ENCODE measurements at places on chromosomes 7 and 10.

GRCh38 chr10:49286686-49287085, 12.3 kb upstream of the C10orf71 start:
- no peak for DNase-seq

- DNase-seq, result peak; percentile 56
Observed at GRCh38 chr7:154584352-154585252, 418.3 kb downstream of the PAXIP1 start.

DNA sequence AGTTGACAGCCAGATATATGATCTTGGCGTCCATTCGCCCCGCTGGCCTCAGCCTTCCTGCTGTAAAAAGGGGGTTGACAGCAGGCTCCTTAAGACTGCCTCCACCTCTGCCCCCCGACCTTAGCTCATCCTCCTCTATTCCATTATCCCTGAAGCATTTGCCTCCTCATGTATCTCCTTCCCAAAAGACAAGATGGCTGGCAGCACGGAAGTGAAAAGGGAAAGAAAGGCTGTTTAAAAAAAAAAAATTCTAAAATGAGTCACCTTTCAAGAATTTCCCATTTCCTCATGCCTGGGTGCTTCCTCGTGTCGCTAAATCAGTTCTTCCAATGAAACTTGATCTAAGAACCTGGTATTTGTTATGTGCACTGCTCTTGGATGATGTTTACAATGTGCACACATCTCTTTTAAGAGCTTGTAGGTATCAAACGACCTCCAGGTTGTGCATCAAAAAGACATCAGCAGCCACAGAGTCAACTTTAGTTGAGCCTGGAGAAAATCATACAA, 1.7 kb downstream of the SCRN1 start:
- peak; percentile 36 for DNase-seq

GRCh38 chr10:12549297-12549696, 199.9 kb downstream of the CAMK1D start:
- DNase-seq, result no peak

- DNase-seq, result no peak
Observed at GRCh38 chr10:47306387-47307210, 6.6 kb downstream of the GDF10 start.

GRCh38 chr7:1630700-1631336, 39.3 kb upstream of the ELFN1 start:
- no peak for DNase-seq

GRCh38 chr7:140062528-140063299, at the start of gene PARP12:
Gene PARP12 (minus strand): TSS chr7:140062951. CDS start chr7:140062847, 104 bp downstream.
- DNase-seq, result peak; percentile 93

DNA sequence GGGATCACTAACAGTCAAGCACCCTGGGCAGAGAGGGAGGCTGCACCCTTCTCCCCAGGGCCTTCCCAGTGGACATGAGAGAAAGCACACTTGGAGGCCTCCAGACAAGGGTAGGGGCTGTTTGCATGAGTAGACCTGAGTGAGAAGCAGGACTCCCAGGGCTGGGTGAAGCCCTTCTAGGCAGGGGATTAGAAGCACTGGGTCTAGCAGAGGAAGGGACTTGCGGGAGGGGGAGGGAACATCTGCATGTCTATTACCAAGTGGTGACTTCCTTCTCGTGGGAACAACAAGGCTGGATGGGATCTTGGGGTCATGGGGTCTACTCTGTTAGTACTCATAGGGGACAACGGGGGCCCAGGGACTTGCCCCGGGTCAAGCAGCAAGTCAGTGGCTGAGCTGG, 67.8 kb downstream of the EMX2 start:
- no peak for DNase-seq

DNA sequence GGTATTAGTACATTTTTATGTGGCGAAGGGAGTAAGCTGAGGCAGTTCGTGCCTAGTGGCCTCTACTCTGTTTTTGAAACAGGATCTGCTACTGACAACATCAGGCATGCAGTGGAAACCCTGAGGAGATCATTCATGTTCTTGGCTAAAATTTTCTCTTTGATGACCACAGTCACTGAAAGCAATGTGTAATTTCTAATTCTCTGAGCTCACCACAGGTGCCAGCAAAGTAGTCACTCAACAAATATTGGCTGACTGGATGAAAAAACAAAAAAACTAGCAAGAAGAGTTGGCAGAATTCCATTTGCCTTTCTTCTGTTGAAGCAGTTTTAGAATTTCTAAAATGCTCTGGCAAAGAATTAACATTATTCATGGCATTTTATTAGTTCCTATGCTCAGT, 176.5 kb upstream of the KCTD7 start:
- DNase-seq, result no peak

DNA sequence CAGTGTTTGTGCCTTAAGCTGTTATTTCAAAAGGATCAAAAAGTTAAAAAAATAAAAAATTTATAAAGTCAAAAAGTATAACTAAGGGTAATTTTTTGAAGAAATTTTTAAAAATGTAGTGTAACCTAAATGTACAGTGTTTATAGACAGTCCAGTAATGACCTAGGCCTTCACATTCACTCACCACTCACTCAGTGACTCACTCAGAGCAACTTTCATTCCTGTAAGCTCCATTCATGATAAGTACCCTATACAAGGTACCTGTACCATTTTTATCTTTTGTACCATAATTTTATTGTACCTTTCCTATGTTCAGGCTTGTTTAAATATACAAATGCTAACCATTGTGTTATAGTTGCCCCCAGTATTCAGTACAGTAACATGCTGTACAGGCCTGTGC, 21.5 kb downstream of the DNAJC9 start:
- DNase-seq, result no peak

DNA sequence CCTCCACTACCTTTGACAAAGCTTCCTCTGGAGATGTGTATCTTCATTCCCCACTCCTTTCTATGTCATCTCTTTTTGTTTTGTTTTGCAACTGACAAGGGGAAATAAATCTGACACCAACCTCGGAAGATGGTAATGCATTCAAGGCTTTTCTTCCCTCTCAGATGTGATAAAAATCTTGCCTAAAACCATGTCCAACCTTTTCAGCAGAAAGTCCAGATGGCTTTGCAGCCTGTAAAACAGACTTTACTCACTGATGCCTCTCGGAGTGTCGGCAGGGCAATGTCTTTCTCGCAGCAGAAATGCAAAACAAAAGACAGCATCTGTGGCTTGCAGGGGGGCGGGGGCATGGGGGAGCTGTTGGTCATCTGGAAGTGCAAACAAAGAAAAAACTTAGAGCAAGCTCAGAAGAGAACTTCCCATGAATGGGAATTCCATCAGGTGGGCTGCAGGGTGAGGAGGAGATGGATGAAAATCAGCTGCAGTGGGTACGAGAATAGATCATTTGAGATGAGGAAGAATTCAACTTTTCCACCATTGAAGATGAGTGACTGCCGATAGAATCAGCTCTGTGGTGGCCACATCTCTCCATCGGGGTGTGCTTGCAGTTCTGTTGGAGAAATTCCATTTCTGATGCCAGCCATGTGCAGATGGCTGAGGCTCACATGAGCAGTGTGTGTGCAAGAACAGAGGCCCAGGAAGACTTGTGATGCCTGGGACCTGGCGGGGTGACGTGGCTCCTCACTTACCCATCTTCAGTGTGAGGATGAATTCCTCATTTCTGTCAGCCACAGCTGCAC, 237.7 kb downstream of the WDR37 start:
- peak; percentile 78 for DNase-seq

DNA sequence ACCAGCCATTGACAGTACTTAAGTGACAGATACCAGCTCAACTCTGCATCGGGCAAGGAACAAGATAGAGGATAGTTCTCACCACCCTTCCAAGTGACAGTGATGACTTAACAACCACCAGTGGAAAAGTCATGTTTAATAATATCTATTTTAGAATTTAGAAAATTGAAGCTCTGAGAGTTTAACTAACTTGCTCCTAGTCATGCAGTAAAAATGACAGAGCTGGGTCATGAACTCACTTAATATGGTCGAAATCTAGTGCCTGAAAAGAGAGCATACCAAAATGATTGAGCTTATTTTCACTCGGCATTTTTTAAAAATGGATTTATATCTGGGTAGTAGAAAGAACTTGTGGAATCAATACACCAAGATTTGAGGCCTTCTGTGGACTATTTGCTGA, 367.8 kb upstream of the IGFBP3 start:
- no peak for DNase-seq

DNA sequence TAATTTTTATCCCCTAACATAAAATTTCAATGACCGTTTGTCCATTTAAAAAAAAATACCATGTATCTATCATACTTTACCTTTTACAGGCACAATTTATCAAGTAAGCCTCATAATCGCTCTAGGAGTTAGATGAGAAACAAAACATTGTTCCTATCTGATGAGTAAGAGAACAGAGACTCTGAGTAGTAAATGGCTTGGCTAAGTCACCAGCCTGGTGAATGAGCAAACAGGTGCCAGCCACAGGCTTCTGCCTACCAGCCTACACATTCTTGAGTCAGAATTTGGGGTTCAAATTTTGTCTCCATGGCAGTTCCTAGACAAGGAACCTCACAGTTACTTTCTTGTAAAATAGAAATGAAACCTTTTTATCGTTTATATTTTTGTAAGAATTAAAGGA, 235.4 kb downstream of the HGF start:
- DNase-seq, result no peak

DNA sequence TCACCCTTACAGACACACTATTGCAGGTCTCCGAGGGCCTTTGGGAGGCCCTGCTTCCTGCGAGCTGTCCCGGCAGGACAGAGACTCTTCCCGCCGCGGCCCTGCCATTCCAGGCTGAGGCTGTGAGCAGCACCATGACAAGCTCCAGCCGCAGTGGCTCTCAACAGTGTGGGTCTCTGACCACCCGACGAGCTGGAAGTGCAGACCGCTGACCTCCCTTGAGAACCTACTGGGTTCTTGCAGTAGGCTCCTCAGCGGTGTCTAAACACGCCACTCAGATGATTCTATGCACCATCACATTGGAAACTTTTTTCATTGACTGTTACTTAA, 303.4 kb downstream of the WDR37 start:
- no peak for DNase-seq

DNA sequence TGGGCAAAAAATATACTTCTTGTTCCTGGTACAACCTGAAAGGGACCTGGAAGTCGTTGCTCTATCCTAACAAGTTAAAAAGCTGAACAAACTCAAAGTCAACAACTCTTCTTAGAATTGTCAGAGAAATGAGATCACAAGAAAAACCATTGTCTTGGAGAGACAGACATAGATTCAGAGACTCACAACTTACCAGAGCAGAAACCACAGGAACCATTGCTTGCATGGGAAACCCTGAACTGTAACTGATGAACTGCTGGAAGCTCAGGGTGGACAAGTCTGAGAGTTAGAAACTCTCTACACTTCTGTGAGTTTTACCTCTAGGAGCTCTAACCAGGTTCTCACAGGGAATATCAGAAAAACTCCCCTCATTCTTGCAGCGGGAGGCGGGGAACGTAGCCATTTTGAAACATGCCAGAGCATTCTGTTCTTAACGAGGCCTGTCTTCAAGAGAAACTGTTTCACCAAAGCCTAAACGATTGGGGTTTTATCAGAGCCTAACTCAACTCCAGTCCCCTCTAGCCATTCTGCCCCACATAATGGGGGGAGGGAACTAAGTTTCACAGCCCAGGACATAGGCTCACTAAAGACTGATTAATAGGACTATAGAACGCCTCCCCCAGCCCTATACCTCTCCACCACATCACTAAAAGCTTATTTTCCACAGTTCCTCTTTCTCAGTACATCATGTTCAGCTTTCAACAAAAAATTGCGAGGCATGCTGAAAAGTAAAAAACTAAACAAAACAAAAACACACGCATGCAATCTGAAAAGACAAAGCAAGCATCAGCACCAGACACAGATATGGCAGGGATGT, 12.0 kb upstream of the GSDME start:
- DNase-seq, result no peak

- peak; percentile 81 for DNase-seq
Observed at GRCh38 chr10:70053841-70054288, 1.2 kb downstream of the MACROH2A2 start.

DNA sequence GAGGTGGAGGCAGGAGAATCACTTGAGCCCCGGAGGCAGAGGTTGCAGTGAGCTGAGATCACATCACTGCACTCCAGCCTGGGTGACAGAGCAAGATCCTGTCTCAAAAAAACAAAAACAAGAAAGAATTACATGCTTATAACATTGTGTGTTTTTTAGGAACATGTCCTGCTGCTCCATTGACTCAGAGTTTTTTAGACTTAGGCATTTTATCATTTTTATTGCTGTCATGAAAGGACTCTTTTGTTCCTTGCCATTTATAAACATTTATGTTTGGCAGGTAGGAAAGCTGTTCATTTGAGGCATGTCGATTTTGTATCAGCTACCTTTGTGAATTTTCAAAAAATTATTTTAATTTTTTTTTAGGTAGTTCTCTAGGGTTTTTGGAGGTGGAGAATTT, 20.3 kb downstream of the COL26A1 start:
- DNase-seq, result no peak

- peak; percentile 42 for DNase-seq
Observed at GRCh38 chr7:40680657-40681056, 545.9 kb downstream of the SUGCT start.

GRCh38 chr10:78544423-78545090, 510.9 kb downstream of the RPS24 start:
- no peak for DNase-seq

- DNase-seq, result no peak
Observed at GRCh38 chr7:134645935-134646334, 718 bp upstream of the BPGM start.

GRCh38 chr7:138654616-138655015, 46.5 kb downstream of the SVOPL start:
- DNase-seq, result no peak

- peak; percentile 53 for DNase-seq
Observed at GRCh38 chr10:124296121-124296812, 122.5 kb downstream of the OAT start.

GRCh38 chr7:148264933-148265557, 325.5 kb upstream of the C7orf33 start:
- peak; percentile 64 for DNase-seq

GRCh38 chr7:51224811-51225595, 91.6 kb downstream of the COBL start:
- DNase-seq, result no peak
